RPMI7951 (cell line): ENCODE measurements at places on chromosomes 4 and X. TPM values are rescaled to one million over a fixed set of nuclear protein-coding genes. Genes with fewer than 3 reads are reported as not detected.

NPNT gene
- not detected in 2 replicates for total RNA-seq

PTPN13 gene
- 16.6 and 20.1 TPM in 2 replicates for total RNA-seq

GRCh38 chrX:17369309-17369708, 5.7 kb upstream of the NHS start:
- DNase-seq, result no peak

DNA sequence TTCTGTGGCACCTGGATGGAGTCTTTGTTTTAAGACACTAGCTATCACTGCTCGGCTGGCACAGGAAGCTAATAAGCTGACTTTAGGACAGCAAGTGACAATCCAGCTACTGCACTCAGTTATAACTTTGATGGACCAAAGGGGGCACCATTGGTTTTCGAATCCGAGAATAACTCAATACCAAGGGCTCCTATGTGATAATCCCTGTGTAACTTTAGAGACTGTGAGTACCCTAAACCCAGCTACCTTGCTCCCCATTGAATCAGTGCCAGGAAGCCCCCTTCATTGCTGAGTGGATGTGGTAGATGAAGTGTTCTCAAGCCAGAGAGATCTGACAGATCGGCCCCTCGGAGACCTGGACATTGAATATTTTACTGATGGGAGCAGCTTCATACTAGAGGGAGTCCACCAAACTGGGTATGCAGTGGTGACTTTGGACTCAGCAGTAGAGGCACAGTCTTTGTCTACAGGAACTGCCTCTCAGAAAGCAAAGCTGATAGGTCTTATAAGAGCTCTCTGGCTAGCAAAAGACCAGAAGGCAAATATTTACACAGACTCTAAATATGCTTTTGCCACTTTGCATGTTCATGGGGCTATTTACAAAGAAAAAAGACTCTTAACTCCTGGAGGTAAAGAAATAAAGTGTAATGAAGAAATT, 35.5 kb upstream of the UGT2B7 start:
- no peak for DNase-seq

DNA sequence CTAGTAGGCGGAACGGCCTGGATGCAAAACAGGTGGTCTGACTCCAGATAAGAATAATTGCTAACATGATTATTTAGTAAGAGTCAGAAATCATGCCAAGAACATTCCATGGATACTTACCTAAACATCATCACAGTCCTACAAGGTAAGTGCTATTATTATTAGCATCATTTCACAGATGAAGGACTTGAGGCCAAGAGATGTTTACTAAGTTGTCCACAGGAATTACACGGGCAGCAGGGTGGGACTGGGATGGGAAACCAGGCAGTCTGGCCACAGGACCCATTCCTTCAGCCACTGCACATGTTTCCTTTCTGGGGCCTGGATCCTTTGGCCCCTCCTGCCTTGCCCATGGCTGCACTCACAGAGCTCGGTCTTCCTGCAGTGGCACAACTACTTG, 48.3 kb downstream of the ANAPC4 start:
- DNase-seq, result no peak
